ENCODE measurements at places on chromosomes 4 and X.

DNA sequence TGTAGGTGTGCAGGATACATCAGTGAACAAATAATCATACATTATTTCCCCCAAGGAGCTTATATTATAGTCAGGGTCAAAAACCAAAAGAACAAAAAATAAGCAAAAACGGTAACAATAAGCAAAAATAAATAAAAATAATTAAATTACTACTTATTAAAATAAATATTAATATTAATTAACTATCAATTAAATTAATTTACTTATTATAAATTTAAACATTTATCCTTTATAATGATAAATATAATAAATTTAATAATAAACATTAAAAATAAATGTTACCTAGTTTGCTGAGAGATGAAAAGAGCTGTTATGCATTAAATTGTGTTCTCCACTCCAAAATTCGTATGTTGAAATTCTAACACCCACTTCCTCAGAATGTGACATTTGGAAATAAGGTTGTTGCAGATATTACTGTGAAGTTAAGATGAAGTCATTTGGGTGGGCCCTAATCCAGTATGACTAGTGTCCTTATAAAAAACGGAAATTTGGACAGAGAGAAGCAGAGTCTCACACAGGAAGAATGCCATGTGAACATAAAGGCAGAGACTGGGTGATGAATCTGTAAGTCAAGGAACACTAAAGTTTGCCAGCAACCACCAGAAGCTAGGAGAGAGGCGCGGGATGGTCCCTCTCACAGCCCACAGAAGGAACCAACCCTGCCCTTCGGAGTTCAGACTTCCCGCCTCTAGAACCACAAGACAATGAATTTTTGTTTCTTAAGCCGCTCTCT, 67.2 kb upstream of the IBSP start:
- DNase-seq = no peak

- no peak for DNase-seq
These were observed 533.2 kb upstream of the FAT1 start for GRCh38 chr4:187256897-187257296.

- DNase-seq = no peak
These were observed 1370.6 kb upstream of the AGA start for GRCh38 chr4:178812866-178813265.

- peak; percentile 15 for DNase-seq
These were observed 221.8 kb downstream of the KIT start for GRCh38 chr4:54879576-54879975.

DNA sequence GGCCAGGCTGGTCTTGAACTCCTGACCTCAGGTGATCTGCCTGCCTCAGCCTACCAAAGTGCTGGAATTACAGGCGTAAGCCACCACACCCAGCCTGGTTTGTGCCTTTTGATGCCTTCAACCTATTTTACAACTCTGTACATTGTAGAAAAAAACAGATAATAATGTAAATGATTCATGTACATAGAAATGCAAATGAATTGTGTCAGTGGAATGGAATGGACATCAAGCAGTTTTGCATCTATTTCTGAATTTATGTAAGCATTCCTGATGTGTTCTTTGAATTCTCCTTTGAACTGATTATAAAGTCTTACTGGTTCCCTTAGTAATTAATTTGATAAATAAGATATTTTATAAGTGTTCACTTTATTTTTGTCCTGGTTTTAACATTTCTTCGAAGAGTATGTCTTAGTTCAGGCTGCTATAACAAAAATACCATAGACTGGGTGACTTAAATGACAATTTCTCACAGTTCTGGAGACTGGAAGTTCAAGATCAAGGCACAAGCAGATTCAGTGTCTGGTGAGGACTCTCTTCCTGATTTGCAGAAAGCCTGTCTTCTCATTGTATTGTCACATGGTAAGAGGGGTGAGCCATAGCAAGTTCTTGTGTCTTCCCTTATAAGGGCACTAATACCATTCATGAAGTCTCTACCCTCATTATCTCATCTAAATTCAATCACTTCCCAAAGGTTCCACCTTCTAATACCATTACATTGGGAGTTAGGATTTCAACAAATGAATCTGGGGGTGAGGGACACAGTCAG, 162.2 kb upstream of the S100G start:
- DNase-seq = no peak

DNA sequence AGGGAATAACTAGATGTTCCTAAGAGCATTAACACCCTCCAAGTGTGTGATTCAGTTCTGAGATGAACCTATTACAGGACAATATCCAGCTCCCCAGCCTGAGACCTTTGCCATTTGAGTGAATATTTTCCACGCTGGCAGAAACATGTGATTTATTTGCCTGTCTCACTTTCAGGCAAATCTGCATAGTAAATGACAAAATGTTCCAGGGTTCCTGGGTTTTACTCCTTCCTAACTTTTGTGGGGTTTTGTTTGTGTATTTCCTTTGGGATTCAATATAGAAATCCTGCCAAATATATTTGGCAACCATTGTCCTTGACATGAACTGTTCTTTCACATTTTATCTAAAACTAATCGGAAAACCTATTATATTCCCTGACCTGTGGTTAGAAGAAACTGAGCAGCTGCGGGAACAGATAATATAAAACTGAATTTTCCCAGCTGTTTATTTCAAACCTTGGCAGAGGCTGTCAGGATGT, 12.5 kb downstream of the F8 start:
- DNase-seq = no peak

- no peak for DNase-seq
These were observed 92.3 kb upstream of the SLC7A11 start for GRCh38 chr4:138334346-138335016.

- DNase-seq = no peak
These were observed 93.6 kb upstream of the SMAD1 start for GRCh38 chr4:145388043-145388442.

GRCh38 chrX:115427861-115428410, 133.0 kb upstream of the PLS3 start:
- DNase-seq = no peak

All from GM04504 (cell line).